HL-60 (cell line): ENCODE measurements at places on chromosomes 6 and 20.

GRCh38 chr20:33684533-33685327, 1.5 kb downstream of the E2F1 start:
- no peak for DNase-seq

DNA sequence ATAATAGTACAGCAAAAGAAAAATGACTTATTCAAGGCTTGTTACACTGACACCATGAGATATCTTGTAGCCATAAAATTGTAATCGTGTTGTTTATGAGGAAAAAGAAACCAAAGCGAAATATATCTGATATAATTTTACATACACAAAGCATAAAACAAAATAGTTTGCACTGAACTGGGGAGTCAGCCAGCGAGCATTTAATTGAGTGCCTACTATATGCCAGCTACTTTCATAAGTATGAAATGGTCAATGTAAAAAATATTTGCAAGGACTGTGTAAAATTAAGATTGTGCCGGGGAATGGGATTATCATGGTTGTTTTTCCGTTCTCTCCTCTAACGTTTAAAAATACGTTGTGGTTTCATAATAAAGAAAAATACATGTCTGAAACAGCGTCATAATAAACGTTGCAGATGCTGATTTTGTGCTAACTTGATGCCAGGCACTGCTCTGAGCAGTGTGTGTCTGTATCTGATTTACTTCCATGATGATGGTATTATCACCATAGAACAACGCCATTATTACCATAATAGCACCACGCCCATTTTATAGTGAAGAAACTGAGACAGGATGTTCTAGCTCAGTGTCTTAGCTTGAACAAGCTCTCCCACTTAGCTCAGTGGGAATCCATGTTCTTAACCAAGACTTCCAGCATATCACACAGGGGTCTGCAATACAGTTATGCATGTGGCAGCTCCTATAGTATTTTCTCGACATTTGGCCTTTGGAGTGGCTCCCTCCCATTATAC, 144.6 kb downstream of the BCAS1 start:
- no peak for DNase-seq

- no peak for DNase-seq
These were observed 44.3 kb upstream of the FRMD1 start for GRCh38 chr6:168123165-168123911.

DNA sequence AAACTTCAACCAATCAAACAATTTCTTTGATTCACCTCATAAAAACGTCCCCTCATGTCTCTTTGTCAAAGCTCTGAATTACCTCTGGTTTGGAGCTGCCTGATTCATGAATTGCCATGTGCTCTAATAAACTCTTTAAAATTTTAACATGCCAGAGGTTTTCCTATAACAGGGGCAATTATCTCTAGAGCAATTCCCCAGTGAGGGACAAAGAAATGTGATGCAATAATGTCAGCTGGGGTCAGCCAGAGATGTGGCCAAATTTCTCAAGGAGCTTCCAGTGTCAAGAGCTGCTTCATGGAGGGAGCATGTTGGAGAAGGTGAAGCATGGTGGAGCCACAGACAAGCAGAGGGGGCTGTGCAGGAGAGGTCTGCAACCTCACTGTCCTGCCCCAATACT, 38.7 kb upstream of the RFPL4B start:
- no peak for DNase-seq

GRCh38 chr6:125821825-125822281, 31.1 kb downstream of the NCOA7 start:
- DNase-seq, result no peak

GRCh38 chr20:64103871-64104666, 3.3 kb downstream of the NPBWR2 start:
- no peak for DNase-seq

DNA sequence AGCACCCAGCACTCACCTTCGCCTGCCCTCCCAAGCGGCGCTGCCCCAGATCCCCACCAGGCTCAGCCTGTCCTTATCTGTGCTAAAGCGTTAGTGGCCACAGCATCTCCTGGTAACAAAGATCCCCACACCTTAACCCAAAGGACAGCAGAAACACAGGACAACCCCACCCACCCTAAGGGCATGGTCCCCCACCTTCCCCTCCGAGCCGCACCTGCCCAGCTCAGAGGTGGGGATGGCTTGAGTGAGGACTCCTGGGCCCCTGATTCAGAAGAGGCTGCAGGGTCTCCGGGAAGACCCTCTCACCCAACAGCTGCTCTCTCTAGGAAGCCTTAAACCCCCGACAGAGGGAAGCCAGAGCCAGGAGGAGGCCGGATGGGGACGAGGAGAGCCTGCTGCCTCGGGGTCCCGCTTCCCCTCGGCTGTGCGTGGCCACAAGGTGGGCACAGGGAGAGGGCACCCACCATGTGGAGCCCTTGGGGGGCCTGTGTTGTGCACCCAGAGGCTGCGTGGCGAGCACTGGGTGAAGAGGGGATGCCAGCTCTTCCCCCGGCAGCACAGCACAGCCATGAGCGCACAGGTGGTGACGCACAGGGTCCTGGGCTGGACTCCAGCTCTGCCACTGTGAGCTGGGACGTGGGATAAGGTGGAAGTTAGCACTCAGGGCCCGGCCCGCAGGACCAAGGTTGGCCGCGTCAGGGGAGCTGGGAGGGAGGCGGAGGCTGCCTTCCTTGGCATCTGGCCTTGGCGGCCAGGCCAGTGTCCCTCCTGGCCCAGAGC, 31.9 kb upstream of the MRGBP start:
- no peak for DNase-seq

DNA sequence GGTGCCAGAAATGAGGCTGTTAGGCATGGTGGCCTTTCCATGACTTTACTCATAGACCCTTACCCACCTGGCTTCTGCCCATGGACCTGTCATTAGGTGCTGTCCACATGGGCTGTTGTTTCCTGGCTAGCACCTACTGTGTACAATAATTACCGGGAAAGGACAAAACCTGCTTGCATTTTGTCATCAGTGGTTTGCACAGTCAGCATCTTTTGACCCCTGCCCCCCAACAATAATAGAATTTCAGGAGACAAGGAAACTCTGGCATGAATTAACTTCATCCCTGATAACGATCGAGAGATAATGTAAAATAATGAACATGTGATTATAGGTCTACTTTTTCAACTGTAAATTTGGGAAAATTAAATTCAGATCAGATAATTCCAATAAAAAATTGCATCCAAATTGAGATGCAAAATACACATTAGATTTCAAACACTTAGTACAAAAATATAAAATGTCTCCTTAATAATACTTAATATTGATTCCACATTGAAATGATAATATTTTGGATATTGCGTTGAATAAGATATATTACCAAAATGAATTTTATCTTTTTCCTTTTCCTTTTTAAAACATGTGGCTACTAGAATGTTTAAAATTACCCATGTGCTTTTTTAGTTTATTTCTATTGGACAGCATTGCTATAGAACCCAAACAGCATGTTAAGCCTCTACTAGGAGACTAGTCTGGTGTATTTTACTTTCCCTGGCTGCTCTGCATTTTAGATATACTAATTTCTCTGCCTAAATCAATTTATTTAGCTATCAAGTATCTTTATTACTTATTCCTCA, 12.4 kb downstream of the ANKRD66 start:
- no peak for DNase-seq

GRCh38 chr20:24453869-24454268, 15.6 kb upstream of the SYNDIG1 start:
- DNase-seq, result no peak

DNA sequence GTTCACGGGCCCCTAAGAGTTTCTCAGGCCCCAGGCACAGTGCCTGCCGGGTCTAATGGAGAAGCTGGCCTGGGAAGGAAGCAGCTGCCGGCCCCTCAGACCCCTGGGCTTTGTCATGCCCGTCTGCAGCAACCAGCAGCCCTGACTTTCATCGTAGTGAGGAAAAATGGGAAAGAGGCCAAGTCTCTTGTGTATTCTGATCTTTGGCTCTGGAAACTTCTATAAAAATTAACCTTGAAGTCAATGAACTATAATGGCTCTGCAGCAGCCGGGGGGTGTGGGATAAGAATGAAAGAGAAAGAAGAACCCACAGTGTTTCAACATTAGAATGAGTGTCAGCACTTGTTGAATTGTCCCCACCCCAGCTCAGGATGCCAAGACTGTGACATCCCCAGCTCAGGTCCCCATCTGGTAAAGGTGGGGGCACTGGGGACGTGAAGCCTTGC, 12.9 kb downstream of the TGM2 start:
- no peak for DNase-seq

DNA sequence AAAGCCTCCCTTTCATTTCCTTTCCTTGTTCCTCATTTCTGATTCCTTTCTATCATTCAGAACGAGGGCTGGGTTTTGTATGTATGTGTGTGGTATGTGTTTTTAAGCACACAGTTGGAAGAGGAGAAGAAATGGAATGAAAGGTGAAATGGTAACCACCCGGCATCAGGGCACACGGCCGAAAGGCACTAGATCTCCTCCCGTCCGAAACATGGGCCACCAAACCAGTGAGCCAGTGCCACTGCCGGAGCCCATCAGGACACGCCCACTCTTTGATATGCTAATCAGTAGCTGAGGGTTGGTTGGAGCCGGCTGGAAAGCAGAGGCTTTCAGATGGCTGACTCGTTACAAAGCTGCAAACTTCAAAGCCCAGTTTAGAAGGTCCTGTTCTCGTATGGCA, 228.6 kb upstream of the JARID2 start:
- DNase-seq, result no peak

GRCh38 chr20:21820688-21821087, 115.2 kb downstream of the PAX1 start:
- no peak for DNase-seq

GRCh38 chr6:20722455-20722854, 188.2 kb downstream of the CDKAL1 start:
- DNase-seq, result no peak

GRCh38 chr6:49416195-49416594, 46.9 kb downstream of the MMUT start:
- DNase-seq, result no peak
